ENCODE measurements at places on chromosomes 12 and 14. TPM values are rescaled to one million over a fixed set of nuclear protein-coding genes. Genes with fewer than 3 reads are reported as not detected.

KLRB1 gene
- not detected for total RNA-seq

DNA sequence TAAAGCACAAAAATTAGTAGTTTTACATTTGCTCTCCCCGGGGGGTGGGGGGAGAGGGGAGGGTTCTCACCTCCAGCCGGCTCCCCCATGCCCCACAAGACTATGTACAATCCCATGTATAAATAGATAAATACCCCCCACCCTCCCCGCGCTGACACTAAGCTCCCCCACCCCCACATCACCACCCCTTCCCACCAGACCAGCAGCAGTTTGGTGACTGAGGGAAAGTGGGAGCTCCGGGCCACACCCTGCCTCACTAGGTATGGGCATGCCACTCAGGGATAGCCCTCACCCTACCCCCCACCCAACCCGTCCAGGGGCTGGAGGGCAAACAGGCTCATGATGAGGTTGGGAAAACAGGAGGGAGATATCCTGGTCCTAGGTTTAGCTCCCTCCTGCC lies 1.9 kb upstream of the PRKAG1 start:
- ATAC-seq, result no peak

GRCh38 chr12:123498126-123498825 lies 35.2 kb downstream of the RILPL1 start:
- ATAC-seq, result no peak

- peak; percentile 68 for ATAC-seq
Observed at GRCh38 chr14:60349663-60350365, 100.8 kb downstream of the PPM1A start.

GRCh38 chr12:72286526-72286925 lies 14.4 kb downstream of the TRHDE start:
- no peak for ATAC-seq

DNA sequence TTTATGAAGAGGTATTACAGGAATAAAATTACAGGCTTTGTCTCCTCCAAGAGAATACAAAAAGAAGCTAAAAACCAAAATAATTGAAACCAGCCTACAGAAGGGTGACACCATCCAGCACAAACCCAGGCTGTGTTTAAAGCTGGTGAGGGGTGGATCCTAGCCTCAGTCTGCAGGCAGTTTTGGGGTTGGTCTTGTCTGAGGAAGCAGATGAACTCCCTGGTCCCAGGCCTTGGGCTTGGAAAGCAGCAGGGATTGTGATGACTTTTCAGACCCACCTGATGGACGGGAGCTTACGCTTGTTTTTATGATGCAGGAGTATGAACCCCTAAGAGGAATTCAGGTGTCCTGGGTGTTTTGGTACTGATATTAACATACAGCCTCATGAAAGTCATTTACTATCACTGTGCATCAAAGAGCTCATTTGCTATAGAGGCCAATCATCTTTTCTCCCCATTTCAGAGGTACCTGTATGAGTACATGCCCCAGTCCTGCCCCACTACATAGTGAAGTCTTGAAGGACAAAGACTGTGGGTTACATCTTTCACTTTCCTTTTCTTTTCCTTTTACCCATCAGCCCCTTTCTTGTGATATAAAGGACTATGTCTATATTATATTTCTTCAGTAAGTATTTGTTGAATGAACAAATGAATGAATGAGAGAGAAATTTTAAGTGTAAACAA lies 18.1 kb downstream of the PRICKLE1 start:
- no peak for ATAC-seq

All from motor neuron (in vitro differentiated cells).